Neural progenitor cell (in vitro differentiated cells): ENCODE measurements at places on chromosomes 5 and 9. TPM values are rescaled to one million over a fixed set of nuclear protein-coding genes. Genes with fewer than 3 reads are reported as not detected.

Gene JMY
- 13.0 and 16.5 TPM in 2 replicates for total RNA-seq

Gene PCDHB8
- 0.31 TPM in 1 of 2 replicates, not detected in the other for total RNA-seq

Gene FNIP1
- total RNA-seq = 26.0 and 44.4 TPM in 2 replicates

Gene CORO2A
- total RNA-seq = 2.4 and 3.6 TPM in 2 replicates

Gene ACTBL2
- not detected in 2 replicates for total RNA-seq

Gene PLAC8L1
- total RNA-seq = 0.51 TPM in 1 of 2 replicates, not detected in the other

Gene PCDHA1
- total RNA-seq = 0.19 and 0.24 TPM in 2 replicates

Gene GADD45G
- total RNA-seq = 1.8 TPM in 1 of 2 replicates, not detected in the other

Gene GPR150
- total RNA-seq = 0.12 TPM in 1 of 2 replicates, not detected in the other

Gene CYLC2
- not detected in 2 replicates for total RNA-seq

Gene NCS1
- total RNA-seq = 16.0 and 28.5 TPM in 2 replicates

Gene CCNI2
- 0.22 TPM in 1 of 2 replicates, not detected in the other for total RNA-seq

Gene CSNK1G3
- total RNA-seq = 86.1 and 96.7 TPM in 2 replicates

Gene SLC1A3
- 6.7 and 8.5 TPM in 2 replicates for total RNA-seq

Gene LCN9
- 2.4 and 6.6 TPM in 2 replicates for total RNA-seq

Gene PDLIM4
- total RNA-seq = 8.3 and 10.3 TPM in 2 replicates
